Stimulated activated naive CD4-positive, alpha-beta T cell treated with Interleukin-2 at 50 U/mL for 16 hours (primary cell): ENCODE measurements at places on chromosomes 5 and 9.

- DNase-seq, result no peak
Observed at GRCh38 chr5:91928754-91929521, 545.8 kb upstream of the ARRDC3 start.

DNA sequence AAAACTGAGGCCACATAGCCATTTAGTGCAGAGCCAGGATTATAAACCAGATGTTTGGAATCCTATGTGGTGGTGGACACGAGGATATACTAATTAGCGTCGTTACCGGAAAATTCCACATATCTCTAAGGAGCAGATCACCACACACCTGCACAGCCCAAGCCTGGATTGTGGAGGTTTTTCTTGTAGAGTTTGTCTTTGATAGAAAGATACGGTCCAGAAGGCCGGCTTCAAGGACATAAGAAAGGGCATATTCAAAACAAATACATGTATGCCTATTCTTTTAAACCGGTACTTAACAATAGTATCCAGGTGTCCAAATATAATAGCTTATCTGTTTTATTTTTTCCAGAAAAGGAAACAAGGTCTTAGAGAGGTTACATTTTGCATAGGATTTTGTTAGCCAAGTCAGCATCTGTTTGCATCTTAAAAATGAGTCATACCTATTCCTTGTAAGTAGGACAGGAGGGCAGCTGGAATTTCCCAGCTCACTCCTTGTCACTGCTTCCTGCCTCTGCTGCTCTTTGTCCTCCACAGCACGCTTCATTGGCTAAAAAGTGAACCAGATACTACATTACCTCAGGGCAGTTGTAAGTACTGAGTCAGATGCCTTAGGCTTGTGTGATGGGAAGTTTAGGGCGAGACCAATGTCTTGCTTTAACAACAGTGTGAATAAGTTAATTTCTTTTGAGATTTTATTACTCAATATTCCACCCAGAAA lies 3.6 kb downstream of the TMC1 start:
- peak; percentile 37 for DNase-seq

GRCh38 chr5:14946815-14947620 lies 75.4 kb upstream of the ANKH start:
- DNase-seq, result no peak

DNA sequence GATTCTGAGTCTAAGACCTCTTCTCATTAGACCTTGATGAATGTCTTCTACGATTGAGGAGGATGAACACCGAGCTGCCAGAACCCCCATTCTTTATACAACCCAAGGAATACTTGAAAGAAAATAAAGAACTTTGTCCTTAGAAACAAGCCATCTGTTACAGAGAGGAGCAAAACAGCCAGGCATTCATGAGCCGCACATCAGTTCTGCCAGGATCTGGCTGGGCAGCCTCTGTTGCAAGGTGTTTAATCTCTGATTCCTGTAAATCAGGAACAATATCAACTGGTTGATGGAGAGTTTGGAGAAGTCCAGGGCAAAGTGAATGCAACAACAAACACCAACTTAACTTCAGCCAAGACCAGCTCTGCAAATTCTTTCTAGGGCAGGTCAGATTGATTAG lies 165.5 kb upstream of the DMAC1 start:
- DNase-seq, result no peak

- DNase-seq, result no peak
Observed at GRCh38 chr9:111233963-111234362, 96.1 kb downstream of the OR2K2 start.

- DNase-seq, result no peak
Observed at GRCh38 chr5:154351566-154351965, 94.2 kb upstream of the SAP30L start.

- DNase-seq, result peak; percentile 56
Observed at GRCh38 chr9:85741095-85741874, 469 bp downstream of the AGTPBP1 start.

GRCh38 chr5:40578501-40579451 lies 100.9 kb upstream of the PTGER4 start:
- DNase-seq, result peak; percentile 45

GRCh38 chr9:112380825-112381221 lies 915 bp downstream of the HSDL2 start:
- no peak for DNase-seq

DNA sequence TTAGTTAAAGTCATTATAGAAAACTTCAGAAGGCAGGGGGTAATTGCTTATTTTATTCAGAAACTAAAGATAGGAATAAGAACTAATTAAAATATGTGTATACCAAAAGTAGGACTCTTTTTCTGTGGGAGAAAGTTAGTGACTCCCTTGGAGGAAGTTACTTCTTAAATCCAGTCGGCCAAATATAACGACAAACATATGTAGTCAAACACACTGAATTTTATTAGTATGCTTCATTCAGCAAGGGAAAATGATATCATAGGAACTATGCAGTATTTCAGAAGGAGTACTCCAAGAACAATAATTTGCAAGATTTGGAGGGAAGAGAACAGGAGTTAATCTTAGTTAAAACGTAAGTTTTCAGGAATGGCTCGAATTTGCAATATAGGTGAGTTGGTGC lies 432.6 kb downstream of the CYLC2 start:
- no peak for DNase-seq

DNA sequence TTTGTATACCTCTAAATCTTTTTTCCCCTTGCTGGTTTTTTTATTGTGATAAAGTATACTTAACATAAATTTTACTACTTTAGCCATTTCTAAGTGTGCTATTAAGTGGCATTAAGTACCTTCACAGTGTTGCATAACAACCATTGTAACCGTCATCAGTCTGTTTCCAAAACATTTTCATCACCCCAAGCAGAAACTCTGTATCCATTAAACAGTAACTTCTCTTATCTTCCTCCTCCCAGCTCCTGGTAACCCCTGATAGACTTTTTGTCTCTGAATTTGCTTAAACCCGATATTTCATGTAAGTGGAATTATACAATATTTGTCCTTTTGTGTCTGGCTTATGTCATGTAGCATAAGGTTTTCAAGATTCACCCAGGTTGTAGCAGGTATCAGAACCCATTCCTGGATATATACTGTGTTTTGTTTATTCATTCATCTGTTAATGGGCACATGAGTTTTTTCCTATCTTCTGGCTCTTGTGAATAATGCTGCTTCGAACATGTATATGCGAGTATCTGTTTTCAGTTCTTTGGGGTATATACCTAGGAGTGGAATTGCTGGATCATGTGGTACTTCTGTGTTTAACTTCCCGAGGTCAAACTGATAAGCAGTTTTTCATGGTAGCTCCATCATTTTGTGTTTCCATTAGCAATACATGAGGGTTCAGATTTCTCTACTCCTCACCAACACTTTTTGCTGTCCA lies 66.4 kb downstream of the EHMT1 start:
- no peak for DNase-seq

DNA sequence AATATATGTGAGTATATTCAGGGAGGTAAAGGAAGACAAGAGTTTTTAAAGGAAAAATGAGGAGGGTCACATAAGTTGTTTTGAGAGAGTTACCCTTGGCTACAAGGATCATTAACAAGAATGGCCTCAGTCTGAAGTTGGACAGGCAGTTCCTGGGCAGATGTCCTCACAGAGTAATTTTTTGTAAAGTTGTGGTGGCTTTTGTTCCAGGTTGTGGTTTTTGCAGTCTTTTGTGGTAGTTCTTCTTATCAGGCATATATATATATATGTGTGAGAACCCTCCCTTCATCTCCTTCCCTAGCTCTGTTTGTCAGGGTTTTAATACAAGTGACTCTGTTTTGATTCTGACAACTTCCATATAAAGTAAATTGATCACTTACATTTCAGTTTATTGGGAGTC lies 60.0 kb downstream of the CSNK1G3 start:
- no peak for DNase-seq

- DNase-seq, result no peak
Observed at GRCh38 chr9:37374892-37375291, 47.6 kb upstream of the GRHPR start.

DNA sequence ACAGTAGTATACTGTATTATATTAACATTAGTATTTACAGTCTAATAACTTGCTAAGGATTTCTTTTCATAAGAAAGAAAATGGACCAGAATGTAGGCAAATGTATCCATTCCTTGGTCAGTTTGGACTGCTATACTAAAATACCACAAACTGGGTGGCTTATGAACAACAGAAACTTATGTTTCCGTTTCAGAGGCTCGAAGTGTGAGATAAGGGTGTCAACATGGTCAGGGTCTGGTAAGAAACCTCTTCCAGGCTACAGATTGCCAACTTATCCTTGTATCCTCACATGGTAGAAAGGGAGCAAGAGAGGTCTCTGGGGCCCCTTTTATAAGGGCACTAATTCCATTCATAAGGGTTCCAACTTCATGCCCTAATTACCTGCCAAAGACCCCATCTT lies 9.2 kb upstream of the ESM1 start:
- no peak for DNase-seq

GRCh38 chr5:126488443-126489065 lies 65.3 kb downstream of the GRAMD2B start:
- DNase-seq, result no peak

DNA sequence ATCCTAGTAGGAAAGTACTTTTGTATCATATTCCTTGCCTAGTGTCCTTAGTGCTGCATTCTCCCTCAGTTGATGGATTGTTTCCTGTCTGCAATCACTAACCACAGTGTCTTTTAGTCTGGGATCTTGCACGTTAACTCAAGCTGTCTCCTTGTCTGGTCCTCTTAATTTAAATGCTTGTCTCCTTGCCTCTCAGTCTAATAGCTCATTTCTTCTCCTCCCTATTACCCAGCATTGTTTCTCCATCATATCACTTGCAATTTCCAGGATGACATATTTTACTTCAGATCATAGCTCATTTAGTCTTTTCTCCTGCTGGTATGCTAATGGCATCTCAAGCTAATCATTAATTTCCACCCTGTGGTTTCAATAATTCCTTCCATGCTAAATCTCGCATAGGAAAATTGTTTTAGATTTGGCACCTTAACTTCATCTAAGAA lies 2052.0 kb upstream of the C9orf72 start:
- no peak for DNase-seq

DNA sequence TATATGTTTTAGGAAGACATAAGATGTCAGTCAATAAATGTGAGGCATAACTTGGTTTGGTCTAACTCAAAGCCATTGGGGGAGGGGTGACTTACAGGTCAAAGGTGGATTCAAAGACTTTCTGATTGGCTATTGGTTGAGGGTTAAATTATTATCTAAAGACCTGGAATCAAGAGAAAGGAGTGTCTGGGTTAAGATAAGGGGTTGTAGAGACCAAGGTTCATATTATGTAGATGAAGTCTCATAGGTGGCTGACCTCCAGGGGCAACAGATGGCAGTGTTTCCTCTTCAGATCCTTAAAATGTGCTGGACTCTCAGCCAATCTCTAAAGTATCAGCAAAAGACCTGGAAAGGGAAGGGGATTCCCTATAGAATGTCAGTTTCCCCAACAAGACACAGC lies 51.3 kb upstream of the MINAR2 start:
- no peak for DNase-seq

DNA sequence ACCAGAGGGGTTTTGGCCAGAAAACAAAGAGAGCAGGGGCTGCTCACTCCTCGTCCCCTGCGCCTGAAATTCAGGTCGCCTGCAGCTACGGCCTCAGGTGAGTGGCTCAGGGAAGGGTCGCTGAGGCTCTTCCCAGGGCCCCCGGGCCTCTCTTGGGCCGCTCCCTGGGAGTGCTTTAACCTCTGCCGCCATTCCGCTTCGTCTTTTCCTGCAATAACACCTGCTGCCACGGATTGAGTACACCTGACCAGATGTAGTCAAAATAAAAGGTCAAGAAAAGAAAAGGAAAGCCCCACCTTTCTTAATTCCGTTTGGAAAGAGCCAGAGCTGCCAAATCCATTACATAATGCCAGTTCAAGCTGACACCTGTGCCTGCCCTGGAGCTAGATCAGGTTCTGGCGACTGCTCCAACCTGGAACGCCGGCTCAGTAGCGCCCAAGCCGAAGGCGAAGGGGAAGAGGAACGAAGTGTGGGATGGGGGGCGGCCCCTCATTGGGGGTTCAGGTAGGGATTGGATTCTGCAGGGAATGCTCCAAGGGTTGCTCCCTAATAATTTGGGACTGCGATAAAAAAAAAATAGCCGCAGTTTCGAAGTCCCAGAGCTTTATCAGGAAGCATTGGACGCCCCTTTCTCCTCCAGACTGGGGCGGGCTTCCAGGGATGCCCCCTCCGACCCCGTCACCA lies 193.9 kb downstream of the MEF2C start:
- DNase-seq, result no peak

- no peak for DNase-seq
Observed at GRCh38 chr9:97220894-97221477, 86.5 kb upstream of the CCDC180 start.

GRCh38 chr9:23361096-23361495 lies 464.9 kb downstream of the ELAVL2 start:
- DNase-seq, result no peak
